ENCODE measurements at places on chromosomes 3 and 15. TPM values are rescaled to one million over a fixed set of nuclear protein-coding genes. Genes with fewer than 3 reads are reported as not detected.

- DNase-seq: no peak
Observed at GRCh38 chr15:34271493-34271892, 46.7 kb downstream of the EMC4 start.

DNA sequence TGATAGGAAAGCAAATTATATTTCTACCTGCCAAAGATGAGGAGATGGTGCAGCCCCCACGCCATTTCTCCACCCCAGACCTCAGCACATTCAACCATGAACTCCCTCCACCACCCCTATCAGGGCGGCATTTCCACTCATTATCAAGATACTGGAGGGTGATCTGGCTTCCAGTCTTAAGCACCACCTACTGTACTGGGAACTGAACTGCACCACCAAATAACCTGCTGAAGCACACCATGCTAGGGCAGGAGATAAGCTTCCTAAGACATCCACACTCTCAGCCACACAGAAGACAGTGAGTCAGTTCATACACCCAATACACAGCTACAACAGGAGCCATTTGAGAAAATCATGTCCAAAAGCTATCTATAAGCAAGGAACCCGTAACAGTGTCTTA lies 98.8 kb downstream of the FGF7 start:
- no peak for DNase-seq

DNA sequence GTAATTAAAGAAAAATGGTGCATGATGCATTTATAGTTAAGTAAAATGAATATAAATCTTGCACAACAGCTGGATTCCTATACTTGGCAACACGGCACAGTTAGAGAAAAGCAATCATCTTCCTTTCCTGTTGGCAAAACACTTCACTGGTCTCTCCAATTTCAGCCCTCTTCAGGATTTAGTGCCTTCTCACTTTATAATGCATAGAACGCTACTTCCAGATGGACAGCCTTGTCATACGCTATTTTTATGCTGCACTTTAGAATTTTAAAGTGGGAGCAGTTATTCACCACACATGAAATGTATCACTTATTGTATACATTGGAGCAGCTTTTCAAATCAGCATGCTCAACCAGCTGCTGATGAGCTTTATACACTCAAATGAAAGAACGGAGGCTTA lies 194.4 kb upstream of the GBE1 start:
- no peak for DNase-seq

DNA sequence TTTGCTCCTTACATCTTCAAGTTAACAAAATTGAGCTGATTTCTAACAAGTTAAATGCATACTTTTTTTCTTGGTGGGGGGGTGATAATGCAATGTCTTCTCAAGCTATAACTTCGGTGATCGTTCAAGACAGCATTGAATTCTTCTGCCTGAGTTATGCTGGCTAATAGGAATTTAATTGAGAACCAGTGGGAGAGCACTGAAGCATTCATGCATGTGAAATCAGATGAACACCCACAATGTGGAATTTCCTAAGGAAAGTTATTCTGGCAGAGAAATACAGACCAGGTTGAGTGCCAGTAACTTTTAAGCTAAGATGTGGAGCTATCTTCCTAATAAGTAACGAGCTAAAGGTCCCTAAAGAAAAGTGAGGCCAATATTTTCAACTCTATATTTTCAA lies 3.0 kb downstream of the SPATA16 start:
- DNase-seq: no peak

DNA sequence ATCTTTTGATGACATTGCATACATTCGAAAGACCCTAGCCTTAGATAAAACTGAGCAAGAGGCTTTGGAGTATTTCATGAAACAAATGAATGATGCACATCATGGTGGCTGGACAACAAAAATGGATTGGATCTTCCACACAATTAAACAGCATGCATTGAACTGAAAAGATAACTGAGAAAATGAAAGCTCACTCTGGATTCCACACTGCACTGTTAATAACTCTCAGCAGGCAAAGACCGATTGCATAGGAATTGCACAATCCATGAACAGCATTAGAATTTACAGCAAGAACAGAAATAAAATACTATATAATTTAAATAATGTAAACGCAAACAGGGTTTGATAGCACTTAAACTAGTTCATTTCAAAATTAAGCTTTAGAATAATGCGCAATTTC lies 16.7 kb downstream of the KCNMB3 start:
- no peak for DNase-seq

DNA sequence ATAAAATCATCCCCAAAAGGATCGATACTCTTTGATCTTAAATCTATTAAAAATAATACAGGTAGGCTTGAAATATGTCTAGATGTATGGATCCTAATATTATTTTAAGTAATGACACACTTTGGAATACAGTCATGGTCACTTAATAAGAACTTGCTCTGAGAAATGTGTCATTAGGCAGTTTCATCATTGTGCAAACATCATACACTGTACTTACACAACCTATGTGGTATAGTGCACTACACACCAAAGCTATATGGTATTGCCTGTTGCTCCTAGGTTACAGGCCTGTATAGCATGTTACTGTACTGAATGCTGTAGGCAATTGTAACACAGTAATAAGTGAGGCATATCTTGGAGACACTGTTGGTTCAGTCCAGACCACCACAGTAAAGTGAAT lies 307.1 kb downstream of the RAP2B start:
- no peak for DNase-seq

GRCh38 chr3:136908297-136908696 lies 46.3 kb downstream of the NCK1 start:
- DNase-seq: no peak

DNA sequence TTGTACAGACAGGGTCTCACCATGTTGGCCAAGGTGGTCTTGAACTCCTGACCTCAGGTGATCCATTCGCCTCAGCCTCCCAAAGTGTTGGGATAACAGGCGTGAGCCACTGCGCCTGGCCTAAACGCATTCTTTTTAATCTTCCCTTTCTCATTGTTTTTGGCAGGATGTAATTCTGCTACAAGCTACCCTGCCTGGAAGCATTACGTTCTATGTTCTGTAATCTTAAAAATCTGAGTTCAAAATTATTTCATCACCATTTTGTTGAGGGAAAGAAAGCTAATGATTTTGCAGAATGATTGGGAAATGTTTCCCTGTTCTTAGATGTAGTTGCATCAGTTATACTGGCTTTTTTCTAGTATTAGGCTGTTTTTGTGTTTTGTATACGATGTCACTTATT lies 71.5 kb downstream of the RGMA start:
- DNase-seq: no peak

The CD80 gene
- total RNA-seq: 0.15 TPM

The WDR53 gene
- 18.6 TPM for total RNA-seq

The CCR3 gene
- total RNA-seq: not detected

The CLDN1 gene
- 30.9 TPM for total RNA-seq

The IQCH gene
- 3.9 TPM for total RNA-seq

The SEMA3G gene
- 1.6 TPM for total RNA-seq

The PAQR9 gene
- 0.36 TPM for total RNA-seq

The GOLGA6L10 gene
- total RNA-seq: 3.5 TPM

The DTWD1 gene
- 19.8 TPM for total RNA-seq

The ACSBG1 gene
- 0.31 TPM for total RNA-seq

All from Panc1 (cell line).